ENCODE measurements at places on chromosomes 1 and 21. TPM values are rescaled to one million over a fixed set of nuclear protein-coding genes. Genes with fewer than 3 reads are reported as not detected.

Gene LRRN2
- 0.33 TPM for total RNA-seq

Gene CCDC185
- not detected for total RNA-seq

Gene FRRS1
- total RNA-seq, result 2.3 TPM

Gene MCOLN3
- 17.5 TPM for total RNA-seq

Gene TCHH
- not detected for total RNA-seq

Gene KLF17
- total RNA-seq, result not detected

Gene SLC16A4
- total RNA-seq, result 3.6 TPM

Gene AADACL4
- total RNA-seq, result not detected

Gene KLHDC7A
- 5.6 TPM for total RNA-seq

Gene GPA33
- 1.6 TPM for total RNA-seq

Gene PDZK1
- total RNA-seq, result 7.8 TPM

Gene FALEC
- total RNA-seq, result not detected

Gene ADGRL2
- 11.5 TPM for total RNA-seq

Gene B3GALT6
- total RNA-seq, result 35.6 TPM

Gene GPR37L1
- total RNA-seq, result not detected

Gene PADI4
- not detected for total RNA-seq

Gene CITED4
- 180 TPM for total RNA-seq

Gene DAB1
- total RNA-seq, result under 0.01 TPM

Gene GUCA2B
- not detected for total RNA-seq

Gene OR10J4
- not detected for total RNA-seq

Gene SELENBP1
- 52.1 TPM for total RNA-seq

Gene PRAMEF1
- not detected for total RNA-seq

Gene SLC45A1
- 1.6 TPM for total RNA-seq

Gene TRIM67
- total RNA-seq, result under 0.01 TPM

Gene LRP8
- total RNA-seq, result 4.2 TPM

Gene OVAAL
- not detected for total RNA-seq

Gene PAX7
- not detected for total RNA-seq

Gene HSD3B2
- total RNA-seq, result not detected

Gene GJA4
- total RNA-seq, result 20.8 TPM

Gene KCNJ10
- total RNA-seq, result not detected

Gene F3
- total RNA-seq, result 37.9 TPM

Gene ATF3
- 27.0 TPM for total RNA-seq

Gene PLA2G2F
- total RNA-seq, result not detected

Gene TNFAIP8L2
- 0.99 TPM for total RNA-seq

Gene SLC9C2
- not detected for total RNA-seq

Gene CLCA4
- total RNA-seq, result not detected

Gene HORMAD1
- not detected for total RNA-seq

Gene LCE3D
- not detected for total RNA-seq
